ENCODE measurements at places on chromosomes 4 and X.
A peak's percentile ranks its signal among the peaks of the same experiment; 100 is the strongest.

DNA sequence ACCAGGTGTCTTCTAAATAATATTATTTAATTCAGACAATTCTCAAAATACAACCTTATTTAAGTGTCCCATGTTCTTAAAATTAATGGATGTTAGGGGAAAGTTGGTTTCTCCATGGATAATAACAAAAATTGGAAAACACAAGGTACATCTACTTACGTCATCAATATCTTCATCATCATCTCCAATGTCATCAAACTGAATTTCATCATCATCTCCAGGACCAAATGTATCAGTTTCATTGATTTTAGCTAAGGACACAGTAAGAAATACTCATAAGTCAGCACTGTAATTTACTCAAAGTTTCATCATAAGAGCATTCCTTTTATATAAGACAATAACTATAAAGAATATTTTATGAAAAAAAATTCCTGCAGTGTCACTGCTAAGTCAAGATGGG, 11.3 kb downstream of the EIF1AX start:
- no peak for DNase-seq

DNA sequence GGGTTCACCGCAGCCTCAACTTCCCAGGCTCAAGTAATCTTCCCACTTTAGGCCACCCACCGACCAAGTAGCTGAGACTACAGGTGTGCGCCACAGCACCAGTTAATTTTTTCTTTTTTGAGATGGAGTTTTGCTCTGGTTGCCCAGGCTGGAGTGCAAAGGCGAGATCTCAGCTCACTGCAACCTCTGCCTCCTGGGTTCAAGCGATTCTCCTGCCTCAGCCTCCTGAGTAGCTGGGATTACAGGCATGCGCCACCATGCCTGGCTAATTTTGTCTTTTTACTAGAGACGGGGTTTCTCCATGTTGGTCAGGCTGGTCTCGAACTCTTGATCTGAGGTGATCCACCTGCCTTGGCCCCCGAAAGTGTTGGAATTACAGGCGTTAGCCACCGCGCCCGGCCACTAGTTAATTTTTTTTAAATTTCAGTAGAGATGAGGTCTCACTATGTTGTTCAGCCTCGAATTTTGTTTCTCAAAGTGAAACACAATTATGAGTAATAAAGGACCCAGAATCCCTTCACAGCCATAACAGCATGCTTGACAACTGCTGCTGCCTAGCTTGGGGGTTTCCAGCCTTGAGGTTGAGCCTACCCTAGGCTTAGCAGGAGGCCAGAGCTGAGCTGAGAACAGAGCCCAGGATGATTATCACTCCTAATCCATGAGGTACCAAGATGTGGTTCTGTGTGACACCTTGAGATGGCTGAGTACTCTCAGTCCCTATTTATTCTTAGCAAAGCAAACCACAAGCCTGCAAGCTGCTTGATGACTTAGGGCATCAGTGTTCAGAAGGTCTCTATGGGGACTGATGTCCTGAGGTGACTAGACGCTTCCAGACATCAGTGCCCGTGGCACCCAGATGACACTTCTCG, 41.6 kb upstream of the NKRF start:
- DNase-seq, result no peak

GRCh38 chr4:20612313-20612712, 87.9 kb upstream of the PACRGL start:
- no peak for DNase-seq

- no peak for DNase-seq
Measured at GRCh38 chr4:89298788-89299152, 8.8 kb downstream of the GPRIN3 start.

GRCh38 chrX:7233580-7234406, 85.8 kb upstream of the PUDP start:
- DNase-seq, result no peak

DNA sequence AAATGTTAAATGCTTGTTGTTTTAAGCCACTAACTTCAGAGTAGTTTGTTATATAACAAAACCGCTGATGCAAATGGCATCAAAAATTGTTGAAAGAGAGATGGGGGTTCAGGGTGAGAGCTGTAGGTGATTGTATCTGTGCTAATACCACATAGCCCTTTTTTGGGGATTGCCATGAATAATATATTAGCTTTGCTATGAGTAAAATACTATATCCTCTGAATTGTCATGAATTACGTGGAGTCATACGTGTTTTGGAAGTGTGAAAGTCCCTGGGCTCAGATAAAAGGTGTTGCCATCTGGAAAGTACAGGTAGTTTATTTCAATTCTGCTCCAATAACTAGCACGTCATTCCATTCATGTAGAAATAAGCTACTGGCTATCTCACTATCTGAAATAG, 30.6 kb downstream of the DYNLT3 start:
- no peak for DNase-seq

DNA sequence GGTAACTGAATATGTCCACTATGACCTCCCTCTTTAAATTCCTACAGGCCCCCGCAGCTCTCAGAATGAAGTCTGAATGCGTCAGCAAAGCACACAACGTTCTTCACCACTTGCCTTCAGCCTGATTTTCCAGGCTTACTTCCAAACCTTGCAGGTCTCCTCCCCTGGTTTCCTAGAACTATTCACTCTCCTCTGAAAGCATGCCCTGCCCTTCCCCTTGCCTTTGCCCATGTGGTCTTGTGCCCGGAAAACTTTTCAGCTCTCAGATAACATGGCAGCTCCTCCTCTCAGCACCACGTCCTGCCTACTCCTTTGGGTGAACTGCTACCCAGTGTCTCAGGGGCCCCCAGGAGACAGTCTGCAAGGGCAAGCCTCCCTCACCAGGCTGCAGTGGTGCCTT, 268.5 kb upstream of the LDB2 start:
- no peak for DNase-seq

DNA sequence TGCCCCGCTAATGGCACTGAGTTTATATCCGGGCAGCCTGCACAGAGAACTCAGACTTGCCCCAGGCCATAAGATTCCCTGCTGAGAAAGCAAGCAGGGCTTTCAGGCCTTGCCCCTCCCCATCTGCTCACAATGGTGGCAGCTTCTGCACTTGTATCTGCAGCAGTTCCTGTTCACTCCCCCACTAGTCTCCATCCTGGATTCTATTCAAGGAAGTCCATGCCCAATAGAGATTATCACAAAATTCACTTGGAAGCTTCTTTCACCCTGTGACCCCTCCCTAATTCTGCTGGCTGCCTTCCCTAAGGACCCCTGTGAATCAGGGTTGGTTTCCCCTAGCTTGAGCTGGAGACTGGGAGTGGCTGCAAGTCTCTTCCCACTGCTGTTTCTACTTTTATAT, 34.5 kb upstream of the UCP1 start:
- DNase-seq, result no peak

- DNase-seq, result no peak
Measured at GRCh38 chr4:25448379-25449109, 71.5 kb downstream of the ANAPC4 start.

DNA sequence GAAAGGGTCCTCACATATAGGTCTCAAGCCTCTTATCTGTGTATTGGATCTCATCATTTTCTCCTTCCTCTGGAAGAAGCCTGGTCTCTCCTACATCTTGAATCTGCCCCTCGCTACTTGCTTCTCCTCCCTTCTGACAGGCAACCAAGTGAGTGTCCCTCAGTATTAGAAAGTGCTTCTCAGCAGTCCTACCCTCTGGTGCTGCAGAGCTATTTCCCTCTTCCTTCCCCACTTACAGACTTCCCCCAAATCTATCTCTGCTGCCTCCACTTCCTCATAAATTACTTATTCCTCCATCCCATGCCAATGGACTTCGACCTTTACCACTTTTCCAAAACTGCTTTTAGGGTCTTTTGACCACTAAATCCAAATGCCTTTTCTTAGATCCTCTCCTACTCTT, 129.1 kb upstream of the NAP1L5 start:
- no peak for DNase-seq

DNA sequence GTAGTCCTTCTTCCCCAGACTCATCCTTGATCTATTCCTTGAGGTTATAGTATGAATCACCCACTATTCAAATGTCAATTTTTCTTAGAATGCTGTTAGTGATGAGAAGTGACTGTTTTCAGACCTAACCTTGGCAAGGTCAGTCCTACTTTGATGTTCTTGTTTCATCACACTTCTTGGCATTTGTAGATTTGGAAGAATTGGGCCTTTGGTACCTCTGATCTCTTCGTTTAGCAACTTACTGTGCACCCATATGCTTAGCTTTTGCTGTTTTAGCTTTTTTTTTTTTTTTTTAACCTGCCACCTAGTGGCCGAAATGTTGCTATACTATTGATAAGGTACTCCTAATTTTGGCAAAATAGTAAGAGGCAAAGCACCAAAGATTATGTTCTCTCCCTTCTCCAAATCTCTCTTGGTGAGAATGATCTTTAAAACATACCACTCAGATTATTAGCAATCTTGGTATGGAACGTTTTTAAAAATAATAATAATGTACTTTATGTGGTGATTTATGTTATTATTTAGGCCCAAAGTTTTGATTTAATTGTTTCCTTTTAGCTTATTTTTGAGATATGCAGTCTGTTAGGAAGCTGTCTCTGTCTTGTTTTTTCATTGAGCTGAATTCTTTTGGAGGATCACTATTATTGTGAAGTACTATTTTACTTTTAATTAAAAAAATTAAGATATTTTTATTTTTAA, 16.6 kb downstream of the DCK start:
- DNase-seq, result peak; percentile 49

DNA sequence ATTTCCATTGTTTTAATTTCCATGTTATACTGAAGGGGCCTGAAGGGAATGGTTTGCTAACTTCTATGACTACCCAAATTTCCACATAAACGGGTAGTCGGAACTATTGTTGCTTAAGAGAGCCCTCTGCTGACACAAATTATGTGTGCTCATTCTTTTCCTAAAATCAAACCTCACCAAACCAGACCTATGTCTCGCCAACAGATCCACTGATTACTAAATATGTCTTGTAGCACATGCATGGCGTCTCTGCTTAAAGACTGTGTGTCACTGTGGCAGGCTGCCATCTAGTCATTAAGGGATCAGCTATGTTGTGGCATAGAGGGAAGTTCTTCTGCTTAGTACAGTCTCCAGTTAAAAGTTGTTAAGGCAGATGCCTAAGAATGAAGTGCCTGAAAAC, 25.1 kb downstream of the PIR start:
- DNase-seq, result peak; percentile 3

DNA sequence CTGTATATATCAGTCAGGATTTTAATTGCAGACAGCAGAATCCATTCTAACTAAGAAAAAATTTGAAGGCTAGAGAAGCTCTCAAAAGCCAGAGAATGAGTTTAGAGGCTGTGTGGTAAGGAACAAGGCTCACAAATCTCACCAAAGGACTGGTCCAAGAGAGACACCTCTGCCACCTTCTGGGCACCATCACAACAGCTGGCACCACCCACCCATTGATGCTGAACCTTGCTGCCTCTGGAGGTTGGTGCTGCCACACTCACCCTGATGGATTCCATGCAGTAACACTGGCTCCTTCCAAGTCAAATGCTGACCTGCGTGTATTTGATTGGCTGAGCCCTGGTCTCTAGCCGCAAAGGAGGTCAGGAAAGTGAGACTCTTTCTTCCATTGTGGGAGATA, 100.8 kb downstream of the BEND2 start:
- peak; percentile 43 for DNase-seq

DNA sequence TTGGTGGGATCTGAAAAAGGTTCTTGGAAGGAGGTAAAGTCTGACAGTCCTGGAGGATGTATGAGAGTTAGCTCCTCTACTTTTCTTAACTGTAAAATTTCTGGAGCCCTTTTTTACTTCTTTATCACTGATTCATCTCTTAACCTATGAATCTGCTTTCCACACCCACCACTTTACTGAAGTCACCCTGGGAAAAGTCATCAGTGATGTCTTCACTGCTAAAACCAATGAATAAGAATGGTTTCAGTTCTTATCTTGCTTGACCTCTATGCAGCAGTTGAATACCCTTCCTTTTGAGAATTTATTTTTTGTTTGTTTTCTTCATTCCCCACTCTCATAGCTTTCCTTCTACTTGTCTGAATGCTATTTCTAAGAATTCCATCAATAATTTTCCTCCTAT, 80.0 kb downstream of the AREG start:
- DNase-seq, result no peak

- DNase-seq, result no peak
Measured at GRCh38 chrX:127112726-127113125, 293.2 kb downstream of the PRR32 start.

- no peak for DNase-seq
Measured at GRCh38 chrX:113747274-113747973, 836.5 kb upstream of the HTR2C start.

DNA sequence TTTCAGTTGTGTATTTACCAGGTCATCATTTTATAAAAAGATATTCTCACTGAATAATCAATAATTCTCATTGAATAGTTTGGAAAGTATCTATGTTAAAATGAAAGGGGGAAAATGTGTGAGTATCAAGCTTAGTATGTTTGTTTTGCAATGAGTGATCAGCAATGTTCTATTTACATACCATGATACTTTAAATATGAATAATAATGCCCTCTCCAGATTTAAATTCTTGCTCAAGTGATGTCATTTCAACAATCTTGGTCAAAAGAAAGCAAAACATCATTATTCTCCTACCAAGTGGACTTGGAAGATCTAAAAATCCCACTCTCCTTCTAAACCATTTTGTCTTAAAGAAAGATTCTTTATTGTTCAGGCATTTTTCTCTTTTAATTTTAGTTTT, 42.1 kb upstream of the ANKRD50 start:
- DNase-seq, result no peak

DNA sequence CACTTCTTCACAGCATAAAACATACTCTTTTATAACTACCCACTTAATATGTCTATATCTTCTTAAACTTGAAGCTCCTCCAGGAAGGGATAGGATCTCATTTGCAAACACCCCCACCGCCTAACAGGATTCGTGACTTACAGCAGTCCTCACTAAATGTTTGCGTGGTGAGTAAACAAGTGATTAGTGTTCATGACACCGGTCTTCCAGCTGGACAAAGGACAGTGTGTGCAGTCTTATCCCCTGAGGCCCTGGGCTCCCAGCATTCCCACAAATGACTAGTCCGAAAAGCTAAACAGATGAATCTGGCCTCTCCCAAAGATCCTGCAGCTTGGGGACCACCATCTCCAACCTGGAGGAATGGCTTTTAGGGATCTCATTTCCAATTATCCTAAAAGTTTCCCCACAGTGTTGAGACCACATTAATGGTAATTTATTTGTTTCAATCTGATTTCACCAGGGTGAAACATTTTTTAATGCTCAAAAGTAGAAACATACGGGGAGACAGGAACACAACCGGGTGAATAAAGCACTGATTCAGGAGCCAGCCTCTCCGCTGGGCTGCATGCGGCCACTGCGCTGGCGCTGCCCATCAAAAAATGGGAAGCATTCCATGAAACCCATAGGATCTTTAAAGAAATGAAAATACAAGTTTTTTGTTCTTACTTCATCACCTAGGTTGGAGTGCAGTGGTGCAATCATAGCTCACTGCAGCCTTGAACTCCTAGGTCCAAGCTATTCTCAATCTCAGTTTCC, 69.2 kb downstream of the HADH start:
- DNase-seq, result no peak

GRCh38 chrX:3136161-3136961, 95.1 kb downstream of the ARSF start:
- no peak for DNase-seq

GRCh38 chr4:81165861-81166430, 49.1 kb downstream of the PRKG2 start:
- DNase-seq, result no peak

Data from HT-29 (cell line).